ENCODE measurements at places on chromosomes 12 and 14. TPM values are rescaled to one million over a fixed set of nuclear protein-coding genes. Genes with fewer than 3 reads are reported as not detected.

Gene PFDN5
- 425 TPM for total RNA-seq

Gene KCNK13
- total RNA-seq, result 0.19 TPM

Gene MYRFL
- total RNA-seq, result not detected

DNA sequence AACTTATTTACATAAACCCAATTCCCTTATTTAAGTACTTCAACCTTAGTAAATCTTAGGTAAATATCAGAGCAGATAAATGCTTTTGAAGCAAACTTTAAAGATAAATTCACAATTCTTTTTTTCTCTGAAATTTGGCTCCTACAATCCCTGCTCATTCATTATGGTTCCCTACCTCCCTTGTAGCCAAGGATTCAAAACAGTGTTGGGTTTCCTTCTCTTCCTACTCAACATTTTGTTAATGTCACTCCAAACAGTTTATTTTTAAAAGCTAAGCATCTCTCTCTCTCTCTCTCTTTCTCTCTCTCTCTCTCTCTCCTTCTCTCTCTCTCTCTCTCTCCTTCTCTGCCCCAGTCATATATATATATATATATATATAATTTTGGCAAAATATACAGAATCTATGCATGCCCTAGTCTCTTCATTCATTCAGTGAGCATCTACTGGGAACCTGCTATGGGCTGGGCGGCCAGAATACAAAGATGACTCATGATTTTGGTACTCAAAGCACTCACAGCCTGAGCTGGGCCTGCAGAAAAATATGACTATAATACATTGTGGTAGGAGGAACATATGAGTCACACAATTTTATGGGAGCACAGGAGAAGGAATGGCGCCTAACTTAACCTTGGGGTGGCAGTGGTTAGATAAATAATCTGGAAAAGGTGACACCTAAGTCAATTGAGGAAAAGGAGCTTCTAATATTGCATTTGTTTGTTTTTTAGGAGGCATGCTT lies 123.7 kb upstream of the DHRS4 start:
- no peaks in the 10 kb centered on the region for H3K27me3 ChIP-seq
- no peak for DNase-seq
- H3K4me1 ChIP-seq, result peaks cover 3% of the 10 kb centered on the region
- H3K4me3 ChIP-seq, result no peak overlapping the region
- H3K36me3 ChIP-seq, result no peaks in the 10 kb centered on the region
- no peak overlapping the region for H3K27ac ChIP-seq

- H3K4me1 ChIP-seq, result no peaks in the 10 kb centered on the region
- DNase-seq, result no peak
- H3K36me3 ChIP-seq, result peaks cover 3% of the 10 kb centered on the region
- no peak overlapping the region for H3K27ac ChIP-seq
Observed at GRCh38 chr12:111585690-111586089, 13.4 kb downstream of the ATXN2 start.

DNA sequence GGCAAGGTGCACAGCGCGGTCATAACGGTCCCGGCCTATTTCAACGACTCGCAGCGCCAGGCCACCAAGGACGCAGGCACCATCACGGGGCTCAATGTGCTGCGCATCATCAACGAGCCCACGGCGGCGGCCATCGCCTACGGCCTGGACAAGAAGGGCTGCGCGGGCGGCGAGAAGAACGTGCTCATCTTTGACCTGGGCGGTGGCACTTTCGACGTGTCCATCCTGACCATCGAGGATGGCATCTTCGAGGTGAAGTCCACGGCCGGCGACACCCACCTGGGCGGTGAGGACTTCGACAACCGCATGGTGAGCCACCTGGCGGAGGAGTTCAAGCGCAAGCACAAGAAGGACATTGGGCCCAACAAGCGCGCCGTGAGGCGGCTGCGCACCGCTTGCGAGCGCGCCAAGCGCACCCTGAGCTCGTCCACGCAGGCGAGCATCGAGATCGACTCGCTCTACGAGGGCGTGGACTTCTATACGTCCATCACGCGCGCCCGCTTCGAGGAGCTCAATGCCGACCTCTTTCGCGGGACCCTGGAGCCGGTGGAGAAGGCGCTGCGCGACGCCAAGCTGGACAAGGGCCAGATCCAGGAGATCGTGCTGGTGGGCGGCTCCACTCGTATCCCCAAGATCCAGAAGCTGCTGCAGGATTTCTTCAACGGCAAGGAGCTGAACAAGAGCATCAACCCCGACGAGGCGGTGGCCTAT lies 875 bp downstream of the HSPA2 start:
- H3K4me1 ChIP-seq, result peaks cover 23% of the 10 kb centered on the region
- peaks cover 57% of the 10 kb centered on the region for H3K27me3 ChIP-seq
- peak; percentile 47 for DNase-seq
